Muscle of leg (tissue), 16 donors: ENCODE measurements at places on chromosomes 2 and 18. TPM values are rescaled to one million over a fixed set of nuclear protein-coding genes. Genes with fewer than 3 reads are reported as not detected.

DNA sequence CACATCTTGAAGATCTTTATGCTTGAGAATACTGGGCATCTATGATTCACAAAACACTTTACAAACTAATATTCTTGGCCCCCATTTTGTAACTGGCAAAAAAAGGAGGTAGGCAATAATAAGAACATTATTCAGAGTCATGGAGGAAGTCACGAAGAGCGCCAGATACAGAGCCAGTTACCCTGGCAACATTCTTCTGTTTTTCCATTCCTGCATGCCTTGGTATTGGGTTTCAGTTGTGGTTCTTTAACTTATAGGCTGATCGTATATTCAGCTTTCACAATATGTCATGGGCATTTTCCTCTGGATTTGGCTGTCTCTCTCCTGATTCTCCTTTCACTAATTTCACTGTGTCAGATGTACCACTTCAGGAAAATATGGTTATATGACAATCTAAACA is 234.7 kb downstream of the HRH4 start:
- no peak overlapping the region for H3K4me3 ChIP-seq
- H3K36me3 ChIP-seq, result no peaks in the 10 kb centered on the region
- DNase-seq, result peak; percentile 84
- no peaks in the 10 kb centered on the region for H3K4me1 ChIP-seq
- H3K27ac ChIP-seq, result peak overlapping the region; percentile 54
- no peaks in the 10 kb centered on the region for H3K27me3 ChIP-seq

- H3K36me3 ChIP-seq, result no peaks in the 10 kb centered on the region
- peak; percentile 90 for DNase-seq
- H3K4me3 ChIP-seq, result no peak overlapping the region
Measured at GRCh38 chr2:231929961-231930592, 3.9 kb upstream of the NPPC start.

DNA sequence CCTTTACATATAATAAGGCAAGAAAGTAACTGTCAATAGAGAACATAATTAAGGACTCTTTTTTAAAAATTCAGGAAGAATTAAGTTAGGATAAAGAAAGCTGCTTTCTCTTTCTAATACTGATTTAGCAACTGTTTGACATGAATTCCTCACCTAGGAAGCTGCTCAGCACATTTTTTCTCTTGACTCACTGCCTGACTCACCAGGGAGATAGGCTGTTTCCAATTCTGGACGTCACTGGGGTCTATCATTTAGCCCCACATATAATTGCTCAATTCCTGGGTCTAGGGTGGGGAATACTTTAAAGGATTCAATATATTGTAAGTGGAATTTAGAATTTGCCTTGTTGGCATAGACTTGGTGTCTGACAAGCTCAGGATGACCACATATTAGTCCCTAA is 50.8 kb upstream of the UGP2 start:
- no peaks in the 10 kb centered on the region for H3K36me3 ChIP-seq
- no peaks in the 10 kb centered on the region for H3K27me3 ChIP-seq
- peak overlapping the region; percentile 80 for H3K27ac ChIP-seq
- H3K4me3 ChIP-seq, result no peak overlapping the region
- peak; percentile 74 for DNase-seq

DNA sequence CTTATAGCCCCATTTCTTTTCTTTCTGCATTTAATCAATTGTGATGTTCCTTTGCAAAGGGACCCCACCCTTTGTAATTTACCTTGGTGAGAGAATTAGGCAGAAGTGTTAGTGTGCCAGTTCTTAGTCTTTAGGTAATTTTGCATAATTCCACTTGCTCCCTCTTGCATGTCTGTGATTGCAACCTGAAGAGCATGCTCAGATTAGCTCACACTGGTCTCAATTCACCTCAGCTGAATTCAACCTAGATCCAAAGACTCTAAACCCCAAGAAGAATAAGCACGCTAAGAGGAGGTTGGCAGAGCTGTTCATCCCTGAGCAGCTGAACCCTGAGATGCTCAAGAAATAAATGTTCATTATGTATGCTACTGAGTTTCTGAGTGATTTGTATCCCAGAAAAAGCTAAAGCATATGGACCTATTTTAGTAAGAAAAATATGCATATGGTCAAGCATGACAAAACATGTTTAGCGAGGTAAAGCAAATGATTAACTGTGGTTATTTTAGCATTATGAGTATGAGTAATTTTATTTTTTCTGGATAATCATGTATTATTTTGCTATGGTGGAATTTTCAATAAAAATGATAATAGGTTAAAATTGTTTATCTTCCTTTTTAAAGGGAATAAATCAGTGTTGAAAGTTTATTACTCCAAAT is 299.2 kb upstream of the ZSWIM2 start:
- H3K36me3 ChIP-seq, result no peaks in the 10 kb centered on the region
- H3K27me3 ChIP-seq, result no peaks in the 10 kb centered on the region
- DNase-seq, result no peak
- no peaks in the 10 kb centered on the region for H3K4me1 ChIP-seq
- H3K4me3 ChIP-seq, result no peak overlapping the region
- H3K27ac ChIP-seq, result no peak overlapping the region

Gene MARCHF4
- polyA plus RNA-seq, result 0.17 TPM

Gene NYAP2
- 0.59 TPM for polyA plus RNA-seq
